SW 1271 (cell line): ENCODE measurements at places on chromosomes 12 and 14.

- no peak for DNase-seq
Measured at GRCh38 chr14:79298373-79298772, 912.9 kb downstream of the DIO2 start.

GRCh38 chr12:23546756-23547155 is 402.7 kb downstream of the SOX5 start:
- DNase-seq: no peak

DNA sequence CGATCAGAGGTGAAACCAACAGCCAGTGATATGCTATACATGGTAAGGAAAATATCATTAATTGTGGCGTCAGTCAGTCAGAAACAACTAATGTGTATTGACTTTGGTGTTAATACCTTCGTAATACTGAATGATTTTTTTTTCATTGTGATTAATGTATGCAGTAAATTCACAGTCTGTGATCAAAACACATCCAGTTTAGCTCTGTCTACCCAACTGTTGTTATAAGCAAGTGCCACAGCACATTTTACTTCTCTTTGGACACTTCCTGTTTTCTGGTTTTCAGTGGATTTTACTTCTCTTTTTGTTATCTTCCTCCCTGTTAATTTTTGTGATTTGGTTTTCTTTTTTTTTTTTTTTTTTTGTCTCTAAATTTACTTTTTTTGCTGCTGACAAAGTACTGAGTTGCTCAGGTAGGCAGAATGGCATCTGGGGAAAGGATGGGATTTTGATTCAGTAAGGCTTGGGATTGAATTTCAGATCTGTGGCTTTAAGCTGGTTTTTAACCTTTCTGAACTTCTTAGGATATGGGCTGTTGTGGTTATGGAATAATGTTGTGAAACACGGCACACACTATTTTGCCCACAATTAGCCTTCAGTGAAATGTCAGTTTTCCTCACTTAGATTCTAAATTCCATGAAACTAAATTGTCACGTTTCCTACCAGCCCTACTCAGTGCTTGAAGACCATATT is 604 bp downstream of the GLIPR1 start:
- DNase-seq: peak; percentile 39

DNA sequence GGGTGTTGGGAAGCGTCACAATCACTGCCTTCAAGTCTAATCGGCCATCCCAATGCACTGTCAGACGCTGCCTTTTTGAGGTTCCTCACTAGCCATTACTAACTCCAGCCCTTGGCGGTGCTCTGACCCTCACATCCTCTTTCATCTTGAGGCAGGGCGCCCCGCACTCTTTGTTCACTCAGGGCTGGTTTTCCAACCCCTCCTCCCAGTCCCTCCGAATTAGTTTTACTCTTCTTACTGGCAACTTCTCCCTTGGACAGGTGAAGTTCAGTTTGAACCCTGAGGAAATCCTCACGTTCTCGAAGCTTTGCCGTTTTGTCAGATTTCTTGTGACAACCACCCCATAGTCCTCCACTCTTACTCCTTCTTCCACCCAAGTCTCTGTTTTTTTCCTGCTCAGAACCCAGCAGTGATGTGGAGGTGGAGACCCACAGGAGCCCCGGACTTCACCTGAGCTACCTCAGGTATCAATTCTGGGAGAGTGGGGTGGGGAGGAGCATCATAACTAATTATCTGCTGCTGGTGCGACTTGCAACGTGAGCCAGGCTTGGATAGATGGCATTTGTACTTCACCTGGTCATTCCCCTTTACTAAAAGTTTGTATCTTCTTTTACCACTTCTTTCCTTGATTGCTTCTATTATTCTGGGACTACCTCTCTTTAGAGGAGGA is 757 bp downstream of the ZC3H10 start:
- DNase-seq: no peak
